Activated CD4-positive, alpha-beta T cell treated with anti-CD3 and anti-CD28 coated beads for 48 hours (primary cell): ENCODE measurements at places on chromosomes 1 and 21.

GRCh38 chr1:203663821-203664220 is 37.2 kb downstream of the ATP2B4 start:
- no peak for DNase-seq

- DNase-seq: no peak
Observed at GRCh38 chr1:204285436-204286305, 71.9 kb upstream of the GOLT1A start.

DNA sequence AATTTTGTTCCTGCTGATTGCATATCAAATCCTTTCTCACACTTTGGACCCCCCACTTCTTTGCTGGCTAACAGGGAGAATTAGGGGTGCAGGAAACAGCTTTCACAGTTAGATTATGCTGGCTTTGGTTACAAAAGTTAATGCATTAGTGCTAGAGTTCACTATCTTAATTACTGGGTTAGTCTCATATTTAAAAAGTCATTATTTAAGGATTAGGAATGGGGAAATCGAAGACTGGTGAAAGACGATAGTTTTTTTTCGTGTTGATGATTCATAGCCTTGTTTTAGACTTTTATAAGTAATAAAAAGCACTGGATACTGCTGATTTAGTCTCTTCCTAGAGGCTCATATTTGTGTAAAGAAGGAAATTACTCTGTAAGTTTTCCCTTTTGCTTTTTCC is 11.6 kb downstream of the ST6GALNAC3 start:
- DNase-seq: no peak

DNA sequence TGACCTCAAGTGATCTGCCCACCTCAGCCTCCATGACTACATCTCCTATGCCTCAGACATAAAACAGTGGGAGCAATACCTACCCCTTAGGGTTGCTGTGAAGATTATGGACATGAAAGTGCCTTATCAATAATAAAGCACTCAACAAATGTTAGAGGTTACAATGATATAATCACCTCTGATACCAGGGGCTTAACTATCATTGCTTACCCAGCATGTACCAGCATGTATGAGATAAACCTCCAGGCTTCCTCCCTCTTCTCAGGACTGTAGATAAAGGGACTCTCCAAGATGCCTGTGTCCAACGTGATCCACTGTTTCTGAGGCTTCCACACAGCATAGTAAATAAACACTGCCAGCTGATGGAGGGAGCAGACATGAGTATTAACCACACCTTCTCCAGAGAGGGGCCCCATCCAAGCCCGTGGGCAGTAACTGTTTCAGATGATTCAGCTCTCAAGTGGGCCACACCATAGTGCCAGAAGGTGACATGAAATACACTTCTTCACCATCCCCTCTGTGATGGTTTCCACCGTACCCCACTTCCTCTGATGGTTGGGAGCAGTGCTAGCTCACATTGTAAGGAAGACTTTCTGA is 26.2 kb downstream of the RHBDL2 start:
- peak; percentile 54 for DNase-seq

DNA sequence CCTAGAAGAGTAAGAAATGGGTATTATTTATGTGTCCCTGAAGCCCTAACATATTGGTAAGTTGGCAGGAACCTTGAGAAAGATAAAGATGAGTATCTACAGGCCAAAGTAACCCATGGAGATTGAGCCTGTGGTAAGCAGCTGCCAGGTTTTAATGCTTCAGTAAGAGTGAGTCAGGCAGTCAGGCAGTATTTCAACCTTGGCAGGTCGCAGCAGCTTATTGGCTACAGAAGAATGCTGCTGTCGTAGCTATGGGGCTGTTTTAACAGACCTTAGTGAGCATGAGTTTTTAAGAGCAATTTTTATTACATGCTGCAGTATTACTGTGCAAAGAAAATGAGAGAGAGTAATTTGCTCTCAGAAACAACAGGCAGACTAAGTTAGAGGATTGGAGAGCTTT is 10.3 kb upstream of the SLC30A10 start:
- DNase-seq: no peak

GRCh38 chr1:32159189-32159588 is 20.3 kb upstream of the TXLNA start:
- no peak for DNase-seq

GRCh38 chr1:56561227-56562019 is 17.9 kb downstream of the PLPP3 start:
- DNase-seq: no peak

DNA sequence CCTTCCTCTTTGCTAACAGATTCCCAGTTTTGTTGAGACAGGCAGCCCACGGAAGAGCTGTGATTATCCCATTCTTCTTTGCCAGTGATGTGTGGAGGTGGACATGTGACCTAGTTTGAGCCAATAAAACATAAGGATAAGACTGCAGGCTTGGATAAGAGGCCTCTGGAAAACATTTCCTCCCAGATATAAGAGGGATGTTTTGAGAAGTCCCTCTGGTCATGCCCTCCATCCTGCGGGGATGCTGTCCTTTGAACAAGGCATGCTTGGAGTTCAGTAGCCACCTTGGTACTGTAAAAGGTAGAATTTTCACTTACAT is 155.7 kb downstream of the TM2D1 start:
- no peak for DNase-seq

DNA sequence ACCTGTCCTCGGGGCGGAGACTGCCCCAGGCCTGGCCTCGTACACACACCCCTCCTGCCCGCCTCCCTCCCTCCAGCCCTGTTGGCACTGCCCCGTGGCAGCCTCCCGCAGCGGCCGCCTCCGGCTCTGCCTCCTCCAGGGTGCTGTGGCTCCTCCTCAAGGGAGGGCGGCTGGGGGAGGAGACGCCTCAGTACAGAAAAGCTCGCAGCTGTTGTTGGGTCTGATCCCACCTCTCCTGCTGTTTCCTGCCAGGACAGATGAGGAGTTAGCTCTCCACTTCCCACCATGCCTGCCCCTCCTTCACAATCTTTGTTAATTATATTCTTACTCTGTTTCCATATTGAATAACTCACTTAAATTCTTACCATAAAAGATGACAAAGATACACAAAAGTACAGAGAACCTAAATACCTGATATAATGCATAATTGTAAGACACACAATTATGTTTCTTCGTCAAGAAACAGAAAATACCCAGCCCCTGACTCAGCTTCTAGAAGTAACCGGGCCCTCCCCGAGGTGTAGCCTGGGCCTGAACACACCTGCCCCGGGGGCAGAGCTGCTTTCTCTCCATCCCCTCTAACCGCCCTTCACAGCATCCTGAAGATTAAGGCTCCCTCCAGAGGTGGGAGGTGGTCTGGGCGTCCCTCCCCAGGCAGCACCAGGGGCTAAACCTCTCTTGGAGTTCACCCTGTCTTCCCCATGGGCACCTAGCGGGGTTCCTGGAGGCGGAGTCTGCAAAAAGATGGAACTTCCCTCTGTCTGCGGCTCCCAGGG is 30.6 kb upstream of the COL6A1 start:
- no peak for DNase-seq

DNA sequence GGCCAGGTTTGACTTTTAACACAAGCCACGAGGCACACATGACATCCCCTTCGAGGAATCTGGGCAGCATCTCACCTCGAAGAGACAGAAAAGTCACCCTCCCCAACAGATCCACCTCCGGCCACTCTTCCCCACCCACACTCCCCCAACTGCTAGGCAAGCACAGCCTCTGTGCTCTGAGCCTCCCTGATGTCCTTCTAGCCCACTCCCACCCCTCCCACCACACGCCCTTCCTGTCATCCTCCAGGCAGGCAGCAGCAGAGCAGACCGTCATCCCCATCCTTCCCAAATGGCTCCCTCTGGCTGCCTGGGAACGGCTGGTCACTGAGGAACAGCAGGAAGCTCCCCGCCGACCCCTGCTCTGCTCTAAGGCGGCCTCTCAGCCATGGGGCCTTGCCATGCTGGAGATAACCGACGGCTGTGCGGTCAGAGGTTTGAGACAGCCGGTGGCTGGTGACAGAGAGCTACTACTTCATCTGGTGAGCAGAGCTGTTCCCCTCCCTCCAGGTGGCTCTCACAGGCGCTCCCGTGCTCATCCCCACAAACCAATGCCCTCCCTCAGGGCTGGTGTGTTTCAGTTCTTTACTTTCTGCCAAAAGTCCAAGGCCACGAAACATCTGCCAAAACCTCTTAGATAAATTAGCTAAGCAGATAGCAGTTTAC is 25.6 kb downstream of the NPHP4 start:
- DNase-seq: no peak

DNA sequence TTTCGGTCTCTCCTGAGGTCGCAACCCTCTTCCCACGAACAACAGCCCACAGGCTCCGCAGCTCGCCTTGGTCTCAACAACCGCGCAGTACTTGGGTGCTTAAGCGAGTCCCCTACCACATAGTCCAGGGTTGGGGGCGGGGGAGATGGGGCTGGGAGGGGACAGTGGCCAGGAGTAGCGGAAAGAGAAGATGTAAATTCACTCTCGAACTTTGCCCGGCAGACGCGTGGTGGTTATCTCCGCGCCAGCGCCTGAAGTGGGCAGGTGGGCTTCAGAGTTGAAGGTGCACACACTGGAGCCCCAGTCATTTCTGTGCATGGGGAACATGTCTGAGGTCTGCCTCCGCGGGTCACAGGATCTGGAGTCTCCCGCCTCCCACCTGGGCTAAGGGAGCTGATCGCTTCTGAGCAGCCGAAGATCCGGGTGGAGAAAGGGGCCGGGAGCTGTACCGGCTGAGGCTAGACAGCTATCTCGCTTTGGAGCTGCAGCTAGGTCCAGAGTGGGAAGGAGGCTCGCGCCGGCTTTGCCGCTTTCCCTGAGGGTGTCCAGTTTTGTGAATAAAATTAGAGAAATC is 4.3 kb upstream of the FOXD2 start:
- no peak for DNase-seq

DNA sequence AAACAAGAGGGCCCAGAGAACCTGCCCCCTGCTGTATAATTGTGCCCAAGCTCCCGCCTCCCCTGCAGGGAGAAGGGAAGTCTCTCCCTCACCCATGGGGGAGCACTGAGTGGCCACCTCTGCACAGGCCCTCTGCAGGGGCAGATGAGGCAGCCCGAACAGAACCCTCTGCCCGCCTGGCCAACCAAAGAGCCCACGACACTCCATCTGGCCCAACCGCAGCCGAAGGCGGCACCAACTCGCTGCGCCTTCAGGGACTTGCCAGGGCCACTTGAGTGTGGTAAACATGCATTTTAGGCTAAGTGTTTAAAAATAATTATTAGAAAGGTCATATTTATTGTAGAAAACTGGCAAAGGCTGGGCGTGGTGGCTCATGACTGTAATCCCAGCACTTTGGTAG is 34.6 kb upstream of the CCSAP start:
- no peak for DNase-seq

- DNase-seq: no peak
Observed at GRCh38 chr1:33171977-33172813, 9.6 kb downstream of the TRIM62 start.

DNA sequence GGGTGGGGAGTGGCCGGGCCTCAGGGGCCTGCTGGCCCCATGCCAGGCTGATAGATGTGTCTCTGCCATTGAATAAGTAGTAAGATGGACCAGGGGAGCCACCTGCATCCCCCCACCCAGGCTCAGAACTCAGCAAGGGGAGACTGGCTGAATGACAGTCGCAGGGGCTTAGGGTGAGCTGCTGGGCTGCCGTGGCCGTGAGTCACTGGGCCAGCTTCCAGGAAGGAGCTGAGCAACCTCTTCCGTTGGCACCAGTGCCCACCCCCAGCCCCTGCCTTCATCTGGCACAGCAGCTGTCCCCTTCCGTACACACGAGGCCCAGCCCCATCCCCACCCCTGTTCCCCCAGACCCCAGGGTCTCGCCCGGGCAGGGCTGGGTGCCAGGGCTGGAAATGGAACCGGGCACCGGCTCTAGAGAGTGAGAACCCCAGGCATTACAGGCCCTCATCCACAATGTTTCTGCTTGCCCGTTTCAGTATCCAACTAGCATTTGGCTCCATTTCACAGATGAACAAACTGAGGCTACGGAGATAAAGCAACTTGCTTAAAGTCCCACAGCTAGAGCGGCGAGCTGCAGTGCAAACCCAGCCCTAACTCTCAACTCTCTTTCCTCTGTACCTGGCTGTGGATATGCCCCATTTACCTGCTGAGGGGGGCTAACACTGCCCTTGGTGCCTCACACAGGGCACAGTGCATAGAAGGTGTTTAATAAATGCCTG is 10.2 kb downstream of the WNT4 start:
- DNase-seq: no peak

GRCh38 chr1:76867342-76868130 is at the start of gene ST6GALNAC5:
ST6GALNAC5 (plus strand) TSS chr1:76867480.
- peak; percentile 5 for DNase-seq

GRCh38 chr1:2279210-2279639 is 51.1 kb downstream of the SKI start:
- no peak for DNase-seq

- DNase-seq: no peak
Observed at GRCh38 chr21:46287541-46287940, 1.4 kb downstream of the YBEY start.

GRCh38 chr1:171984262-171984661 is 143.0 kb downstream of the DNM3 start:
- DNase-seq: no peak

DNA sequence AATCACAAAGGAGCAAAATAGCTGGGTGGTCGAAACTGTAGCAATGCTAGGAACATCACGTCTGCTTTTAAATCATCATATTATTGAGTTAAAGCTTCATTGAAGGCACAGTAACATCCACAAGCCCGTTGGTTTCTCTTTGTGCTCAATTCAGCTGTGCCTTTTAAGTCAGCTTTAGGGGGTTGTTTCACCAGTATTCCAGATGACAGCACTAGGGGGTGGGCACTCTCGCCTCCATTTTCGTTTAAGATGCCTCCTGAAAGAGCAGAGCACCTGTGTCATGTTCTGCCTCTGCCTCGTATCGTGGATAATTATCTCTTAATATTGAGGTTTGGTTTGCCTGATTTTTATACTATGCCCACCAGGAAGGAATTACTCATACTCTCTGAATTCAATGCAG is 139.8 kb upstream of the PTBP2 start:
- no peak for DNase-seq

DNA sequence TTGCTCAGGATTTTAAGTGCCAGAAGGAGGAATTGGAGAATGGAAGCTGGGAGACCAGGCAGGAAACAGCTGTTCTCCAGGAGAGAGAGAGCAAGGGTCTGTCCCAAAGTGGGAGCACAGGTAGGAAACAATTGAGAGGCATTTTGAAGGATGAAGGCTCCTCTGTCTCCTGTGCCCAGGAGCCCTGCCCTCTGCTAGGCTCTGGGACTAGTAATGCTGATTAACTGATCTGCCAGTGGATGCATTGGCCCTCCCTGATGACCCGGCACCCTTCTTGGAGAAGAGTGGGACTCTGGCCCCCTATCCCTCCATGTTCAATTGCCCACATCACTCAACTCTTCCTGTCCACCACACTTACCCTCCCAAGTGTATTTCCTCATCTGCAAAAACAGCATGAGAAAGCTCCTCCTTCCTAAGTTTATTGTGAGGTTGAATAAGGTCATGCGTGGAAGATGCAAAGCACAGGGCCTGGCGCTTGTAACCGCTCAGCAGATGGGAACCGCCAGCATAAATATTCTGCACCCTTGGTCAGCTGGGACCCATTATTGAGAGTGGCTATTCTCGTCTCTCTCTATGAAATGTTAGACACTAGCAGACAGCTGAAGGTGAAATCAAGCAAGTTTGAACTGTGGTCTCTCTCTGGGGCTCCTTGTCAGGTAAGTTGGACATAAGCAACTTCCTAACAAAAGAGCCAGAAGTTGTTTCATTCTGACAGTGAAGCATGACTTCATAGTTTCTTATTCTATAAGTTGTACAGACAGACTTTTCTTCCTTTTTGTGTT is 63.0 kb upstream of the ANGPTL1 start:
- DNase-seq: no peak
